Activated naive CD4-positive, alpha-beta T cell treated with anti-CD3 and anti-CD28 coated beads, Interleukin-2, amount 50 U/mL, for 16 hours (primary cell): ENCODE measurements at places on chromosomes 7 and 10.

DNA sequence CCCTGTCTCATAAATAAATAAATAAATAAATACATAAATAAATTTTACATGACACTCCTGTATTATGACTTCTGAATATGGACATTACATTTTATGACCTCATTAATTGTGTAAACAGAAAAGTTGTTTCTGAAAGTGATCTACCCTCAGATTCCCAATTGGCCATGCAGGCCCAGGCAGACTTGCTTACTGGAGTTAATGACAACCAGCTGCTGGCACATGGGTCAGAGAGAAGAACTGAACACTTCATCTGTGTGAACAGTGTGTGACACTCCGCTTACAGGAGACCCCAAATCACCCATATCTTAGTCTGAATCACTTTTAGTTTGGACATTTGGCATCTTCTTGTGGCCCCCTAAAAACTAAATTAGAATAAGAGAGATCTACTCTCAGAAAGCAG lies 31.4 kb downstream of the PARP12 start:
- no peak for DNase-seq

DNA sequence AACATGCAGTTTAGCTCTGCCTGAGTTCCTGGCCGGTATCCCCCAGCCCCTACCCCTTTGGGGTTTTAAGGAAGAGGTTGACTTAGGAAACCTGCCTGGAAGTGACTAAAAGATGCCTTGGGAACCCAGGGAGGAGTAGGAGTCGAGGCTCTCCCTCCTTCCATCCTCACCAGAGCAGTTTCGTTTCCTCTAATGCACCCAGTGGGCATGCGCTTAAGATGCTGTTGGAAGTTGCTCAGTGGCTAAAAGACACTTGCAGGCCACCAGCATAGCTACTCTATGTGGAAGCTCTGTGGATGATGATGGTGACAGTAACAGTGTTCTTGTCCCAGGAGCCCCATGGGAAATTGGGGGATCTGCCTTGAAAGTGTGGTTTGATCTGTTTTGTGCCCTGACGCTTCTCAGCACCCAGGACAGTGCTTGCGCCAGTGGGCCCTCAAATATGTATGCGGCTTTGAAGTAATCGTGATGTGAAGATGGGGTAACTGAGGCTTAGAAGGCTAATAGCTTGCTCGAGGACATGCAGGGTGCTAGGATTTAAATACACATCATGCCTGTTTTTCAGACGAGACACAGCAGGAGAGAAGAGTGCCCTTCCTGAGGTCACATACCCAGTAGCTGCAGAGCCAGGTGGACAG lies 32.0 kb downstream of the TBATA start:
- DNase-seq = no peak

DNA sequence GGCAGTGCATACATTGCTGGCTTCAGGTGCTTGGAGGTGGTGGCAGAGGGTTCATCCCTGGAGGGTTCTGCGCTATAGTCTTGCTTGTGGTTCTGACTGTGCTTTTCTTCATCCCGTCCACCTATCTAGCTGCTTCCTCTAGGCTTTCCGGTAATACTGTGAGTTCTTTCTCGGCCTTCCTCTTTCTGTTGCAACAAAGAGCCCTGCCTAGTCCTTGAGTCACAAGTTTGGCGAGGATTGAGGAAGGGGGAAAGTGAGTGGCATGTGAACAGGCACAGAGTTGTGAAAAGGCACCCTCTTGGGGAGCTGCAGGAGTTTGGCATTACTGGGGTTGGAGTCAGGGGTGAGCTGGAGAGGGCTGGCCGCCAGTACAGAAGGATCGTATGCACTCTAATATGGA lies 123.0 kb downstream of the SH2D4B start:
- no peak for DNase-seq

DNA sequence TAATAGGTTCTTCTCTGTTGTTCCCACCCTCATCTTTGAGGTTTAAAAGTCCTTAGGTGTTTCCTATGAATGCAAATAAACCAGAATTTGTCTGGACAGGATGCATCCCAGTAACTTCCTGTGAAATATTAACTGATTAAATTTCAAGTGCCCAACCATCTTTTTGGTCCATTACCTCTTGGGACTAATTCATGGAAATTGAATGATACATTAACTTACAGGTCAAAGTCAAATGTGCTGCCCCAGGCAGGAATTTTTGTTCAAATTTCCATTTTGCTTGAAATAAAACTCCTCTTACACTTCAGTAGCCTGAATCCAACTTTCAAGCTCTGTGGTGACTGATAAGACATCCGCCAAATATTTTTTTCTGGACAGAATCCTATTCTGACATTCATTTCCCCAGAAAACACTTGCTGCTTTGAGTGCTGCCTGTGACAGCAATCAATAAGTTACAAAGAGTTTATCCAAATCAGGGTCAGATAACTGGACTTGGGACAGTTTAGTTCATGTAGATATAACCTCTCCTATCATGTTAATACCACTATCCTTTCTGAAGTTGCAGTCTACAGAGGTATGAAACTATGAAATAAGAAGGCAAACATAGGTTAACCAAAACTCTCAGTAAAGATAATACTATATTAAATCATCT lies 383.5 kb downstream of the POM121L12 start:
- DNase-seq = no peak

DNA sequence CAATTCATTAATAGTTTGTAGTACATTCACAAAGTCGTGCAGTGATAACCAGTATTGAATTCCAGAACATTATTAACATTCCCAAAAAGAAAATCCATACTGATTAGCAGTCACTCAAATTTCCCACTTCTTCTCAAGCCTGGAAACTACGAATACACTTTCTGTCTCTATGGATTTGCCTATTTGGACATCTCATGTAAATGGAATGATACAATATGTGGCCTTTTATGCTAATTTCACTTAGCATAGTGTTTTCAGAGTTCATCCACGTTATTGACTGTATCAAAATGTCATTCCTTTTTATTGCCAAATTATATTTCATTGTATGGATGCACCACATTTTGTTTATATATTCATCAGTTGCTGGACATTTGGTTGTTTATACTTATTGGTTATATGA lies 78.8 kb downstream of the STK31 start:
- no peak for DNase-seq

GRCh38 chr7:141317033-141317585 lies 234.1 kb upstream of the AGK start:
- DNase-seq = no peak

- no peak for DNase-seq
These were observed 1.1 kb upstream of the HOXA1 start for GRCh38 chr7:27096768-27097514.

GRCh38 chr10:606762-607544 lies 82.5 kb downstream of the DIP2C start:
- no peak for DNase-seq

- no peak for DNase-seq
These were observed 2.3 kb upstream of the SMKR1 start for GRCh38 chr7:129499999-129500398.

GRCh38 chr7:140312141-140312846 lies 86.0 kb downstream of the SLC37A3 start:
- no peak for DNase-seq

GRCh38 chr7:2709553-2710285 lies 21.7 kb downstream of the AMZ1 start:
- DNase-seq = peak; percentile 77

GRCh38 chr10:88254091-88254490 lies 329.0 kb downstream of the RNLS start:
- DNase-seq = no peak

DNA sequence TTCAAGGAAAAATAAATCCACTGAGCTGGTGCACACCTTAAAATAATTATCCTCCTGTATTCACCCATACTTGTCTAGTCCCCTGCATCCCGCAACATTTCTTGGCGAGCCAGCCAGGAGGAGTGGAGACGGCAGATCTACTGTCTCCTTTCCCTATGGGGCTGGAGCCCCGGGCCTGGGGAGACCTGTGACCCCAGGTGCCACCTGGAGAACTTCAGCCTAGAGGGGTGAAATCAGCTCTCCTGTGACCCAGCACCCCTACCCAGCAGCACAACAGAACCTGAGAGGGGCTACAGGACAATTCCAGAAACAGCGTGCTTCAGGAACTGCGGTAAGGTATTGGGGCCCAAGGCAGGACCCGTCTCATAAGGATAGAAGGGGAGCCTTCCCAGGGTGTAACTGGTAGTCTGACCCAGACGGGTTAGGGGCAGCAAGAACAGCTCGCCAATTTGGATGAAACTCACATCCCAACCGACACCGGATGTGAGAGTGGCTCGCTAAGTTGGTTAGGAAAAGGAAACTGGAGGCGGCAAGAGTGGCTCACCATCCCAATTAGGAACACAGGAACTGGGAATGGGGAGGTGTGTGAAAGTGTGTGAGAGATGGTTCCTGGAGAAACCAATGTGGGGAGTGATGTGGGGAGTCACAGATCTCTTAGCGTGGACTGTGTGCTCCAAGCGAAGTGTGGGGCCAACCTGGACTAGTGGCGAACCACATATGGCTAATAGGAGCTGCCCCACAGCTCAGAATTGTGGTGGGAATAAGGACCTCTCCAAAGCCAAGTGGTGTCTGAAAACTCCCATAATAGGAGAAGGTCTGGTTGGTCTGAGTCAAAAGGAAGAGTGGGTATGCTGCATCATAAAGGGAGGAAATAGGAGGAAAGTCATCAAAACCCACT lies 15.1 kb upstream of the DENND2A start:
- no peak for DNase-seq

DNA sequence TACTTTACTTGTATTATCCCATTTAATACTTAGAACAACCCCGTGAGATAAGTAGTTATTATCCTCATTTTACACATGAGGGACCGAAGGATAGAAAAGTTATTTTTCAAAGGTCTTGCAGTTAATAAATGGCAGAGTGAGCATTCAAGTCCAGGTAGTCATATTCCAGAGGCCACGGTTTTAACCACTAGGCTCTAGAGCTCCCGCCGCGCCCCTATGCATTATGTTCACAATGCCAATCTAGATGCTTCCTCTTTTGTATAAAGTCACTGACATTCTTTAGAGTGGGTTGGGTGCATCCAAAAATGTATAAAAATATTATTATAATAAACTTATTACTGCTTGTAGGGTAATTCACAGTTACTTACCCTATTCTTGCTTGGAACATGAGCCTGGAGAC lies 11.4 kb upstream of the CFAP69 start:
- DNase-seq = no peak

DNA sequence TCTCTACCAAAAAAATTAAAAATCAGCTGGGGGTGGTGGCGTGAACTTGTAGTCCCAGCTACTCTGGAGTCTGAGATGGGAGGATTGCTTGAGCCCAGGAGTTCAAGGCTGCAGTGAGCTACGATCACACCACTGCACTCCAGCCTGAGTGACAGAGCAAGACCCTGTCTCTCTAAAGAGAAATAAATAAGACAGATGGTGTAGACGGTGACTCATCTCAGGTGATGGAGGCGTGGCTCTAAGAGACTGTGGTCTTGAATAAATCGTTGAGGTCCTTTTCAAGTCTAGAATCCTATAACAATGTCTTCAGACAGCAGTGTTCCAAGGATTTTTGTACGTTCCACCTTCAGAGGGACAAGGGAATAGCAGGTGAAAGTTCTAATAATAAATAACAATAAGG lies 53.8 kb upstream of the PFKFB3 start:
- DNase-seq = peak; percentile 40

- DNase-seq = no peak
These were observed 203.5 kb downstream of the RNLS start for GRCh38 chr10:88379575-88379974.

- peak; percentile 71 for DNase-seq
These were observed 17.7 kb downstream of the ADAM8 start for GRCh38 chr10:133258818-133259601.

GRCh38 chr10:106508950-106509349 lies 655.6 kb downstream of the SORCS1 start:
- no peak for DNase-seq

DNA sequence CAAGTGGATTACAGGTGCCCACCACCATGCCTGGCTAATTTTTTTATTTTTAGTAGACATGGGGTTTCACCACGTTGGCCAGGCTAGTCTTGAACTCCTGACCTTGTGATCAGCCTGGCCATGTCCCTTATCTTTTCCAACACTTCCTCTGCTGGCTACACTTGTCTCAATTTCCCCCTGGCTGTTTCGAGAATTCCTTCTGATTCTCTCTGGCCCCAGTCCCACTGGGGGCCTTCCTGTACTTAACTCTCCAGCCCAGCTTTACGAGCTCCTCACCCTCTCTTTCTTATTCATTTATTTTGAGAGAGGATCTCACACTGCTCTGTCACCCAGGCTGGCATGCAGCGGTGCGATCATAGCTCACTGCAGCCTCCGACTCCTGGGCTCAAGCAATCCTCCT lies 8.5 kb downstream of the EPHB4 start:
- DNase-seq = no peak

GRCh38 chr7:155460926-155461613 lies 3.1 kb downstream of the EN2 start:
- DNase-seq = no peak

GRCh38 chr10:5443429-5443828 lies 31.1 kb downstream of the NET1 start:
- DNase-seq = no peak

DNA sequence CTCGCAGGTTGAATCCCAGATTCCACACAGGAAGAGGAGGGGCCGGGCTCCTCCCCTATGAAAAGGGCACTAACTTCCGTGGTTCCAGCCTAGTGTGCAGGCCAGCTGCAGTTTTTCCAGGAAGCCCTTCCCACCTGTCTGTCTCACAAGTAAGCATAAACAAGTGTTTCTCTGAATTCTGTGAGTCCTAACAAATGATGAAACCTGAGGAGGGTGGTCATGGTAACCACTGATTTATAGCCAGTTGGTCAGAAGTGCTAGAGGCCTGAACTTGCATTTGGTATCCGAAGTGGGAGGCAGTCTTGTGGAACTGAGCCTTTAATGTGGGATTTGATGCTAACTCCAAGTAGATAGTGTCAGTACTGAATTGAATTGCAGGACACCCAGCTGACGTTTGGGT lies 54.7 kb upstream of the STEAP4 start:
- DNase-seq = no peak

- peak; percentile 21 for DNase-seq
These were observed 54.0 kb upstream of the RPA3 start for GRCh38 chr7:7772397-7772821.

- DNase-seq = no peak
These were observed 86.7 kb downstream of the ZMIZ1 start for GRCh38 chr10:79155301-79156081.

- no peak for DNase-seq
These were observed 105.1 kb downstream of the GATA3 start for GRCh38 chr10:8159341-8160165.

DNA sequence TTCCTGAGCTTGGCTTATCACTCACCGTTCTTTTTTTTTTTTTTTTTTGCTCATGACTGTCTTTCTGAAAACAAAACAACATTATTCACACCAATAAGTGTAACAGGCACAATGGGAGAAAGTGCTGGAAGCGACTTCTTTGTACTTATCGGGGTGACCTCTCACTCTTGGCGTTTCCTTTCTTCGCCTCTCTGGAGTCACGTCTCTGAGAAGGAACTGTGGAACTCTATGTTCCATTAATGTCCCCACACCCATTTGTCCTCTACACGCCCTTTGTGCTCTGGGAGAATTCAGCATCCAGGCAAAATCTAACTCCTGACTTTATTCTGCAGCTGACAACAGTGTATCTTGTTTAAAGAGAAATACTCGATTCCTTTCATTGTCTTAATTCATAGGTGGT lies 70.8 kb upstream of the FAM204A start:
- no peak for DNase-seq
